ENCODE measurements at places on chromosomes 6 and 20.

- no peak for DNase-seq
These were observed 27.1 kb downstream of the ADNP start for GRCh38 chr20:50904067-50904570.

- DNase-seq: no peak
These were observed 20.0 kb upstream of the POU5F1 start for GRCh38 chr6:31190488-31190887.

GRCh38 chr6:161139766-161140553, 133.9 kb downstream of the AGPAT4 start:
- DNase-seq: no peak

GRCh38 chr20:47663354-47664067, 121.8 kb downstream of the SULF2 start:
- DNase-seq: peak; percentile 63

GRCh38 chr20:43899274-43900120, 15.2 kb upstream of the TOX2 start:
- no peak for DNase-seq

DNA sequence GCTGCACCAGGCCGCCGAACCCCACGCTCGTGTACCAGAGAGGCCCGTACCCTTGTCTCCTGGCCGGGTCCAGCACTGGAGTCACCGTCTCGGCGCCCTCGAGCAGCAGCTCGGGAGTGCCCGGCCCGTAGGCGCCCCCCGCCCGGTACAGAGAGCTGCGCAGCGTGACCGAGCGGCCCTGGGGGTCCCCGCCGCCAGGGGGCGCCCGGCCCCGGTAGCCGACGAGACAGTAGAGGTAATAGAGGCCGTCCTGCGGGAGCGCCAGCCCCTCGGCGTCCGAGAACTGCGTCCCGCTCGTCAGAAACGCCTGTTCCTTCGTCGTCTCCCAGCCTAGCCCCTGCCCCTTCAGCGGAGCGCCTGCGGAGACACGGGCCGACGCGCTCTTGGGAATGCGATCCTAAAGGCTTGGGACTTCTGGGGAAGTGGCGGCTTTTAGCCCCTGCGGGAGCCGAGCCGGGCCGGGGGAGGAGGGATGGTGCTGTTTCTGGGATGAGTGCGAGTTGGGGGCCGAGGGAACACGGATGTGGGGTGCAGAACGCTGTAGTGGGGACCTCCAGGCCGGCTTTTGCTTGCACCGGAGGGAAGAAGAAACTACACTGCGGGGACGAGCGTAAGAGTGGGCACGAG, 1.3 kb downstream of the LTB start:
- DNase-seq: peak; percentile 85

GRCh38 chr6:108673602-108674001, 112.9 kb downstream of the FOXO3 start:
- DNase-seq: no peak

DNA sequence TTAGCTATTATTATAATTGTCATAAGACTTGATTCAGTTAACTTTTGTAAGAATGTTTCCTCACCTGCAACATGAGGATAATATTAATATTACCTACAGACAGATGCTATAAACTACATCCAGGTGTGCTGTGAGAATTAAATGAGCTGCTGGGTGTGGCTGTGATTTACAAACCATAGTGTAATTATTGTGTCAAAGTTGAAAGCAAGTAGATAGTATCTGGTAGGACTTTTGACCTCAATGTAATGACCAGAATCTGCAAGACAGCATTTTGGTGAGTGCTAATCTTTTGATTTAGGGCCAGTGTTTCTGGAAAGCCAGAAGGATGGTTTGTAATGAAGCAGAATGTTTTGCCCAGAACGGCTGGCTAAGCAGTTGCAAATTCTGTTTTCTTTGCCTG, 162.5 kb downstream of the TRMT11 start:
- no peak for DNase-seq

GRCh38 chr6:83352424-83353061, 78.3 kb downstream of the ME1 start:
- DNase-seq: no peak

GRCh38 chr20:22394583-22394982, 189.8 kb downstream of the FOXA2 start:
- no peak for DNase-seq

DNA sequence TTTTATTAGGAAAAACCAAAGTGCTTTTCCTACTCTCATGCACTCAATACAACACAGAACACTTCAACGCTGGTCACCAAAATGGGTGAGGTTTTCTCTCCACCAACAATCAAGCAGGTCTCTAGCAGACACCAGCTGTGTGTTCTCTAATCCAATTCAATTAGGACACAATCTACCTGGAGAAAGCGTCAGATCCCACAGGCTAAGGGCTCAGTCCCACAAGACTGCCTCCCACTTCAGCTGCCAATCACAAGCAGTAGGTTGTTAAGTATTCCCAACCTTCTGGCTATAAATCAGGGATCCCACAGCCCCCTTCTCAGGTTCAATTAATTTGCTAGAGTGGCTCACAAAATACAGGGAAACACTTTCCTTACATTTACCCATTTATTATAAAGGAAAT, 47.7 kb downstream of the STMND1 start:
- DNase-seq: no peak

- no peak for DNase-seq
These were observed 91.0 kb downstream of the PKHD1 start for GRCh38 chr6:51996296-51996947.

GRCh38 chr6:71602385-71603007, 283.9 kb upstream of the RIMS1 start:
- no peak for DNase-seq

- DNase-seq: no peak
These were observed 979.0 kb downstream of the KIF16B start for GRCh38 chr20:15594158-15594695.

DNA sequence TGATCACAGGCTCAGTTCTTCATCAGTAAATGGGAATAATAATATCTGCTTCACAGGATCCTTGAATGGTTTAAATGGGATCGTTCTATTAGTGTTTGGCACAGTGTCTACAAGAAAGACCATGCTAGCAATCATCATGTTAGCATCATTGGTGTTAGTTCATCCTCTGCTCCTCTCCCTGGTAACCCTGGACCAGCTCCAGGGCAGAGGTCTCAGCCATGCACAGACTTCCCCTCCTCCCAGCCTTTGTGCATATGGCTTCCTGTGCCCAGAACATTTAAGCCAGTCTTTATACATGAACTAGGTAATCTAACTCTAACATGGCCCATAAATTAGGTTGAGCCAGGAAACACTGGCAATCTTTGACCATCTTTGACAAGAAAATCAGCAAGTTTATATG, 180.2 kb downstream of the EPM2A start:
- DNase-seq: no peak

DNA sequence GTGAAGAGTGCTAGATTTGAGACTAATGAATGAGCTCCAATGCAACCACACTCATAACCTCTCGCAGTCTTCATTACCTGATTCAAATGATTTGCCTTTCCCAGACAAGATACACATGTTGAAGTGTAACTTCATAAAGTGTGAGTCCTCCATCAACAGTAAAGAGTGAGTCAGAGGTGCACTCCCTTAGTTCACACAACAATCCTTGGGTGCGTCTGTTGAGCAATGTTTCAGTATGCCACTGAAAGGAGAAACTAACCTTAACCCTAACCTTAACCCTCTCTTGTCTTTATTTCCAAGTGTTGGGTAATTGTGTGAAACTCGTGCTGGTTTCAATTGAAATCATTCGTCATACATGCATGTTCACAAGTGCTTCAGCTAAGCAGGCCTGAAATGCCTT, 21.0 kb upstream of the RIN2 start:
- DNase-seq: no peak

GRCh38 chr20:33725607-33726264, 5.6 kb upstream of the PXMP4 start:
- no peak for DNase-seq

Measured in effector CD4-positive, alpha-beta T cell (primary cell).